ENCODE measurements at places on chromosomes 12 and 14.

DNA sequence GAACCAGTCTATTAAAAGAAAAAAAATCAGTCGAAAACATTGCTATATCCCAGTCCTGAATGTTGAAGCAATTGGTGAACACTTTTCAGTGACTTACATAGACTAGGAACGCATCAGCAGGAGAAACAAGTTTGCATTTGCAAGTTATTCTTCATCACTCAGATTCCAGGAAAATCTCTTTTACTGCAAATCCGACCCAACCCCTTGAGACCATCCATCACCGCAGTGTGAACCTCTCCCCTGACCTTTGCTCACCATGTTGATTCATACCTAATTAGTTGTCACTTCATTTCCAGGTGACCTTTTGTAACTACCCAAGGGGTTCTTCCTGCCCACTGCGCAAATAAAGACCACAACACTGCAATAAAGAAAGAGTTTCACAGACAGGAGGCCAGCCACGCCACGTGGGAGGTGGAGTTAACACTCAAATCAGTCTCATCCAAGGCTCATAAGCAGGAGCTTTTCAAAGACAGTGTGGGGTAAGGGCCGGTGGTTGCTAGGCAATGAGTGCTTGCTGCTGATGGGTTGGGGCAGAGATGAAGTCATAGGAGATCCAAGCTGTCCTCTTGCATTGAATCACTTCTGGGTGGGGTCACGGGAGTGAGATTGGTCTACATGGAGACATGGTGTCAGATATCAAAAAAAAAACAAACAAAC lies 241.3 kb upstream of the TMEM132C start:
- DNase-seq, result no peak

DNA sequence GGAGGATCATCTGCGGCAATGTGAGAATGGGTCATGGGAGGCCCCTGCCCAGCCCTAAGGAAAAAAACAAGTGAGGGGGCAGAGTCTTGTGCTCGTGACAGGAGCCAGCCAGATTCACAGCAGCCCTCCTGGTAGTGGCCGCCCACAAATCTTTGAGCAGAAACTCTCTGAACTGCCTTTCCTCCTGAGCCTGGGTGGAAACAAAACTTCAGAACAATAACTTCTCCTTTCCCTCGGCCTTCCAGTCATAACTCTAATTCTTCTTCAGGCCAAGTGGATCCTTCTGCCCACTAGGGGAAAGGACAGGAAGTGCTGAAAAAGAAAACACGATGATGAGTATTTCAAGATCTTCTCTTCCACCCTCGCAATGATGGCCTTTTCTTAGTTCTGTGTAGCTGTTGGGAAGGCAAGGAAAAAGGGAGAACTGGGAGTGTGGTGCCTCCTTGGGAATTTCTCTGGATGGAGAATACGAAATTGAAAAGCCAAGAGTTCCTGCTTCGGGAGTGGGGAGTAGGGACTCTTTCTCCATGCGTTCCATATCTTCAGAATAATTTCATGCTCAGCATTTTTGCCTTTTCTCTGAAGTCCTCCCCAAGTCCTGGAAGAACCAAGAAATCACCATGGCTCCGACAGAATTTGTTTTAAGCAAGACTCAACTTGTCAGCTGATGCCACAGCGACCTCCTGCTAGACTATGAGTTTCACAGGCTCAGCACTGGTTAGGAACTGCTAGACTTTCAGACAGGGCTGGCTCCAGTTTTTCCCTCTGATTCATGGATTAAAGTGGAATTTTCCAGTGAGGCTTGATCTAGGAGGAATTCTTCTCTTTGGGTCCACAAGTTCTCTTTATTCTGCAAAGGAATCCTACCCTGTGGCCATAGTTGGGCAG lies 188.9 kb downstream of the CAND1 start:
- DNase-seq, result no peak

DNA sequence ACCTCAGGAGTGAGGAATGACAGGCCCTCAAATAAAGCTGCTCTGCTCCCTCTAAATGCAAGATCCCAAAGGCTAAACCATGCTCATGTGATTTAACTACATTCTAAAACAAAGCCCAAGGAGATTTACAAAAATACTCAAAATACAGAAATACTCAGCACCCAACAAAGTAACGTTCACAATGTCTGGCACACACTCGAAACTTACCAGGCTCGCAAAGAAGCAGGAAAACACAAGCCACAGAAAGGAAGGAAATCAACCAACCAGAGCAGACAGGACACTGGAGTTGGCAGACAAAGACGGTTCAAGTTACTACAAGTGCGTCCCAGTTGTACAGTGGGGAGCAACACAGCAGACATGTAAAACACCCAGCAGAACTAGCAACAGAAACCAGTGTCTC lies 33.4 kb downstream of the STX2 start:
- DNase-seq, result no peak

- no peak for DNase-seq
Observed at GRCh38 chr12:69129017-69129416, 110.4 kb upstream of the CPSF6 start.

GRCh38 chr14:67736771-67737170 lies 35.1 kb downstream of the RDH12 start:
- no peak for DNase-seq

DNA sequence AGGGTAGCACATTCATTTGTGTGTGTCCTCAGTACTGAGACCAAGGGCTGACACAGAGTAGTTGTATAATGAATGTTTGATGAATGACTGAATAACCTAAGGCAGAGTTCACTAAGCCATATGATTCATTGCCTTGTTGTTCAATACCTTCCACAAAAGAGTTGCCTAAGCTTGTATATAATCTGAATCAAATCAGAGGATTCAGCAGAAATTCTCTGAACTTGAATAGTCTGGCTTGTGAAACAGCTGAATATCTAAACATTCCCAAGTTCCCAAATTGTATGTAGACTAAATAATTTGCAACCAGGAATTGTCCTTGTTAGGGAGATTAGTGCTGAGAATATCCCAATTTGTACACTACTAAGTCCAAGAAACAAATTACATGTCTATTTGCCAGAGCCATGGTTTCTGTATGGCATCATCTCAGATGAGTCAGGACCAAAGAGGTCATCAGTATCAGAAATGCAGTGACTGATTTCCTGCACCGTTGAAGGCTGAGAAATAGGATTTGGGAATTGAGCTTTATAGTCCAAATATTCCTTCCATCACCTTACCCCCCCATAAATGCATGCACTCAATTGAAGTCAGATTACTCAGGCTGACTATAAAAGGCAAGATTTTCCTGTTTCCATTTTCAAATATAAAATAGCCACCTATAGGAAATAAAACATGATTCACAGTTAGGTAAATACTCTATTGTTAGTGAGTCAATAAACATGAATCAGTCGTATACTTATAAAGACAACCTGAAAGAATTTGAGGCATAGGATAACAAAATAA lies 168.7 kb downstream of the PHLDA1 start:
- DNase-seq, result no peak

- DNase-seq, result no peak
Observed at GRCh38 chr14:96501217-96501739, 904 bp upstream of the PAPOLA start.

- DNase-seq, result no peak
Observed at GRCh38 chr14:62692490-62693106, 352.7 kb downstream of the KCNH5 start.

- no peak for DNase-seq
Observed at GRCh38 chr12:47892819-47893218, 12.0 kb downstream of the VDR start.

DNA sequence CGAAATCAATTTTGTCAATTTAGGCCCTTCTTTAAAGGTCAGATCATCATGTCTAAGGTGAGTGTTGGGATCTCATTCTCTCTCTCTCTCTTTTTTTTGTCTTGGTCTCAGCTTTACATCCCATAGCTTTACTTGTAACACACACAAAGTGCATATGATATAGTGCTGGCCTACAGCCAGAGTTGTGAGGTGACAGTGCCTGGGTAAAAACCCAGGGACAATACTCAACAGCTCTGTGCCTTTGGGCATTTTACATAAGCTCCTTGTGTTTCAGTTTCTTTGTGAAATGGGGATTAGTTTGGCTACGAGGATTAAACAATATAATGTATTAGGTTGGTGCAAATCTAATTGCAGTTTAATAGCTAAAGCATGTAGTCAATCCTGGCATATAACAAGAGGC lies 40.2 kb downstream of the GRIP1 start:
- no peak for DNase-seq

GRCh38 chr14:55438066-55438683 lies 2.2 kb downstream of the TBPL2 start:
- DNase-seq, result no peak

DNA sequence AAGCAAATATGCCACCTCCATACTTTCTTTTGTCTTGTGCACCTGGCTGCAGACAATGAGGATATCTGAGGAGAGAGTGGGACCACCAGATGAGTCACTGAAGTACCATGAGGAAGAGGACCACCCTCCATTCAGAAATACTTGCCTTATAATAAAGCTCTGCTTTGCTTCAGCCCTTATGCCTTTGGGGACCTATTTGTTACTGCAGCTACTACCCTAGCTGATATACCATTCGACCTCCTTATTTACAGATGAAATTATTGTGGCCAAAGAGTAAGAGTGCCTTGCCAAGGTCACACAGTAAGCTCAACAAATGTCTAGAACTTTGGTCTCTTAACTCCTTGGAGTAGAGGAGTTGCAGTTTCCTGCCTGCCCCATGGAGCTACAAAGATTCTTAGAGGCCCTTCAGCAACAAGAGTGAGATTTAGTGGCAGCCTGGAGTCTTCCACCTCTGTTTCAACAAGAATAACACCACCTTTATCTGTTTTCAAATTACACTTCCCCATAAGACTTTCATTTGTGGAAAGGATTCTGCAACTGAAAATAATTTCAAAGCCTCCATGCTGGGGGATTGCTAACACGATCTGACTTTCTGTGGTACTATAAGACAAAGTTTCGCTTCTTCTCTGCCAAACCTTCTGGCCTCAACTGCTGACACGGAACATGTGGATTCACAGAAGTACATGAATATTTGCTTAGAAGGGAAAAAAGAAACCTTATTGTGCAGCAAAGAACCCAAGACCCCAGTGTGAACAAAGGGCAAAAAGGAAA lies 3.6 kb downstream of the CMKLR1 start:
- DNase-seq, result no peak

DNA sequence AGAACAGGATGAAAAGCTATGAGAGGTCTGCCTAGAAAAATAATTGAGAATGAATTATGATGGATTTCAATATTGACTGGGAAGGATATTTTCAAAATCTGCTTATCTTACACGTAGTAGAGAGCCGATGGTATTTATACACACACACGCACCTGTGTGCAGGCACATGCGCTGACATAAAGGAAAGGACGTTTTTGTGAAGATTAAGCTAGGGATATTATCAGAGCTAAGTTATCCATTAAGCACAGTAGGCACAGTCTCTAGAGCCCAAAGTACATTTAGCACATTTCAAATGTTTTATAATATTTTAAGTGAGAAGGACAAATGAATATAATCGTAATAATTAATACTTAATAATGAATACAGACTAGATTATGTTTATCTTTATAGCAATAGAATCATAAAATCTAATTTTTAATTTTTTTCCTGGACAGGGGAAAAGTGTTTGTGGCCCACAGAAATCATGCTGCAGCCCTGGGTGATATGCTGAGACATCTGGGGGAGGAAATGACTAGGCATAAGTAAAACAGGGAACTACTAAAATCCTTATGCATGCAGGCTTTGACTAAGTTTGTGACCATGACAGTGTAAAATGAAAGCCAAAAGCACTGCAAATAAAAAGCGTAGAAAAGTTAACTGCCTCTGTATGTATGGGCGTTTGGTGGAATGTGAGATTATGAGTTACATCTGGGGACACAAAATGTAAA lies 146.1 kb downstream of the KITLG start:
- DNase-seq, result no peak

DNA sequence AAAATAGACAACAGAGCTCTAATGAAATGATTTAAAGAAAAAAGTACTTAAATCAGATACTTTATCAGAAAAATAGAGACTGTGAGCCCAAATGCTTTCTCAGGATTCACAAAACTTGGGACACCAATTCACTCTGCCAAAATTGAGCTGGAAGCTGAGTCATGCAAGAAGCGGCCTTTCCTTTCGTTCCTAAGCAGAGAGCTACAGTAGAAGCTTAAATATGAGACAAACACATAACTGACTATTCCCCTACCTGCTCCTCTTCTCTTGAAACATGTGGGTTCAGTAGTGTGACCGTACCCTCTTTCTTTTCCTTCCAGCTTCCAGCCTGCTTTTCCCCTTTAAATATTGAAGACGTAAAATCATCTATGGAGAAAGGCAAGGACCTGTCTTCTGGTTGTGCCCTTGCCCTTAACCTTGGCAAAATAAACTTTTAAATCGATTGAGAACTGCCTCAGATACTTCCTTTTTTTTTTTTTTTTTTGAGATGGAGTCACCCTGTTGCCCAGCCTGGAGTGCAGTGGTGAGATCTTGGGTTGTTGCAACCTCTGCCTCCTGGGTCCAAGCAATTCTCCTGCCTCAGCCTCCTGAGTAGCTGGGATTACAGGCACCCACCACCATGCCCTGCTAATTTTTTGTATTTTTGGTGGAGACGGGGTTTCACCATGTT lies 4.4 kb upstream of the SDS start:
- no peak for DNase-seq

DNA sequence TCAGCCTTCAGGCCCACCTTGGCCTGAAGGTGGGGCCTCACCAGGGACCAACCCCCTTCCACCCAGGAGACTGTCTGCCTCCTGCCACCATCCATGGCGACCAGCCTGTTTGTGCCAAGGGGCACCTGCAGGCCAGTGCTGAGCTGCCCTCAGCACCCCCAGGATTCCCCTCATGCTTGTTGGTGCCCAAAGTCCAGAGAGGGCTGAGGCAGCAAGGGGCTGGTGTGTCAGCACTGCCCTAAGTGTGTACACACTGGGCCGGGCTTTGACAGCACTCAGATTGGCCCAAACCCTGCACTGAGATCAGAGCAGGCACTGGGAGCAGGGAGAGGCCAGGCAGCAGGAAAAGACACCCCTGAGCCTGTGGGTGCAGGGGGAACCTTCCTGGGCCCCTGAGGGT lies 18.6 kb downstream of the SYNJ2BP start:
- no peak for DNase-seq

- DNase-seq, result no peak
Observed at GRCh38 chr12:111175396-111176094, 193.3 kb downstream of the PHETA1 start.

GRCh38 chr12:123253641-123254459 lies 17.8 kb downstream of the CDK2AP1 start:
- no peak for DNase-seq

DNA sequence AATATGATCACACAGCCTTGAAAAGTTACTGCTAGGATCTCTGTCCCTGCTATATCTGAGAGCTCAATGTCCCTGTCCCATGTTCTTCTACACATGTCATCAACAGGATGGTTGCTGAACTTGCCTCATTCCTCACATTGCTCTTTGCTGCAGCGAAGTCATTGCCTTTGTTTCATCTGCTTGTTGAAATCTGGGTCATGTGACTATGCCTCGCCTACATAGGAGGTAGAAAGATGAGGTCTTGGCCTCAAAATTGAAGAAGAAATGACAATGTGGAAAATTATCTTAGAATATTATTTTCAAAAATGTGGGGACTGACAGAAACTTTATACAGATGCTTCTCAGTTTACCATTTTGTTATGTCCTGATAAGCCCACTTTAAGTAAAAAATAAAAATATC lies 494.2 kb downstream of the SOX5 start:
- DNase-seq, result no peak

- DNase-seq, result no peak
Observed at GRCh38 chr14:54815515-54815914, 87.1 kb downstream of the GCH1 start.
